Stimulated activated CD4-positive, alpha-beta T cell treated with anti-CD3 and anti-CD28 coated beads, Interleukin-1b, Interleukin-23, amount 100 ng/mL, for 48 hours (primary cell): ENCODE measurements at places on chromosomes 2 and 18.

- no peak for DNase-seq
Observed at GRCh38 chr2:40410695-40411094, 41.2 kb downstream of the SLC8A1 start.

DNA sequence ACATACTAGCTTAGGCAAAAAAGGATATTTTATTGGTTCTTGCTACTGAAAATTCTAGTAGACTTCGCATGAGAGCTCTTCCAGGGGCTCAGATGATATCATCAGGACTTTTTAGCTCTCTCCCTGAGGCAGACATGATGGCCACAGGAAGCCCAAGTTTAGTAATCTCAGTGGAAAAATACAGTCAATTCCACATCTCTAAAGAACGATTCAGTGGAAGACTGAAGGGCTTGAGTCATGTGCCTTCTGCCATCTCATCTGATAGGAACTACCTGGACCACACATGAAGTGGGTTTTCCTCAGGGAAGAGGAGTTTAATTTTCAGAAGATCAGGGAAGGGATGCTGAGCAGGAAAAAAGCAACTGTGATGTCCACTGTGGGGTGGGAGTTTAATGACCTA, 117.3 kb downstream of the TTC27 start:
- no peak for DNase-seq

GRCh38 chr2:231334179-231334930, 61.2 kb upstream of the B3GNT7 start:
- no peak for DNase-seq

DNA sequence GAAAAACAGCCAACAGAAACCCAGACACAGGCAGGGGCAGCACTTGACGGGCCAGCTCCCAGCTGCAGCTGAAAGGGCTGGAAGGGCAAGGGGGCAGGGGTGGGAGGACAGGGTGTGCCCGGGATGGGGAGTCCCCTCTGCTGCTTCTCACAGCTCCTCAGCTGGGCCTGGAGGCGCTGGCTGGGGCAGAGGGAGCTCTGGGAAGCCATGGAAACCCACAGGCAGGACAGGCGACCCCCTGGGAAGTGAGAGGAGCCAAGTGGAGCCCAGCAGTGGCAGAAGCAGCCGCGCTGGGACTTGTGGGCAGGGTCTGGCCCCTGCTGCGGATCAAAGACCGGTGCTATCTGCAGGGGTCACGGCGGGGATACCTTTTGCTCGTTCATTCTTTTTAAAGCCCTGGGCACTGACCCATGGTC, 20.7 kb downstream of the OTOF start:
- DNase-seq, result no peak

- peak; percentile 29 for DNase-seq
Observed at GRCh38 chr2:130728007-130728454, 839 bp upstream of the GPR148 start.

DNA sequence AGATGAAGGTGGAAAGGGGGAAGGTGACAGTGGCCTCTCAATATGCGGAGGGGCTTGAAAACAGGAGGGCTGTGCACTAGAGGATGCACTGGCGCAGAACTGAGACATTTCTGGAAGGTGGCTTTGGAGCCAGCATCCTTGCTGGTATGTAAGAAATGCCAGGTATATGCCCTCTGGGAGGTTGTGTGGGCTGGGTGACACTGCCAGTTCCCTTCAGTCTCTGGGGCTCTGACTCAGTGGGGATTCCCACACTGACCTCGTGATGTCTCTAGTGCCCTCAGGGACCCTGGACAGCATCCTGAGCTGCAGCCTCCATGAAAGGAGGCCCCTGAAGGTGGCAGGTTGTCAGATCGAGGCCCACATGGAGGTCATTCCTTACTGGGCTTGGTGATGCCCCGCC, 74.0 kb downstream of the AGAP1 start:
- no peak for DNase-seq

DNA sequence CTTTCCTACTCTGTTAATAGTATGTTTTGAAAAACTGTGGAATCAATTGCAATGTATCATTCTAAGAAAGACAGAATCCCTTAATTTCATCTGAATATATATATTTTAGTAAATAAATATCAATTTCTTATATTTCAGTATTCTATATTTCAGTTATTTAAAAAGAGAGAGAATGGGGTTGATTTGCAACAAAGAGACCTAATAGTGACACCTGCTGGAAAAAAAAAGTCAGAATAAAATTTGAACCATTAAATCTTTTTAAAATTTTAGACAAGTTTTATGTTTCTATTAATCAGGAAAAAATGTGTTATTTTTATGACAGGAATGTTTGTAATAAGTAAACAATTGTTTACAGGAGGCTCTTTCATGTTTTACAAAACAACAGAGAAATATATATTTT, 20.7 kb upstream of the CCNT2 start:
- DNase-seq, result no peak

DNA sequence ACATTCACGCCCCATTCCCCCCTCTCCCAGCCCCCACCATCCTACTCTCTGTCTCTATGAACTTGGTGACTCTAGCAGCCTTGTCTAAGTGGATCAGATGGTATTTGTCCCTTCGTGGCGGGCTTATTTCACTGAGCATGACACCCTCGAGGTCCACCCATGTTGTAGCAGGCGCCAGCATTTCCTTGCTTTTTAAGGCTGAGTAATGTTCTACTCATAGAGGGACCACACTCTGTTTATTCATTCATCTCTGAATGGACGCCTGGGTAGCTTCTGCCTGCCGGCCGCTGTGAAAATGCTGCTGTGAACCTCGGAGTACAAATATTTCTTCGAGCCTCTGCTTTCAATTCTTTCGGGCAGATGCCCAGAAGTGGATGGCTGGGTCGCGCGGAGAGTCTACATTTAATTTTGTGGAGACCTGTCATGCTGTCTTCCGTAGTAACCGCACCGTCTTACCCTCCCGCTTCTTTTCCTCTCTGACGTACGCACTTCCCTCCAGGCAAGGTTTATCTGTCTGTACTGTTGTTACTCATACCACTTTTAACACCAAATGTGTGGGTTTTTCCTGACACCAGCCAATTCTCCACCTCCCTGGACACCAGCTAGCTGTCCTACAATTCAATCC, 5.6 kb downstream of the CROCC2 start:
- no peak for DNase-seq

DNA sequence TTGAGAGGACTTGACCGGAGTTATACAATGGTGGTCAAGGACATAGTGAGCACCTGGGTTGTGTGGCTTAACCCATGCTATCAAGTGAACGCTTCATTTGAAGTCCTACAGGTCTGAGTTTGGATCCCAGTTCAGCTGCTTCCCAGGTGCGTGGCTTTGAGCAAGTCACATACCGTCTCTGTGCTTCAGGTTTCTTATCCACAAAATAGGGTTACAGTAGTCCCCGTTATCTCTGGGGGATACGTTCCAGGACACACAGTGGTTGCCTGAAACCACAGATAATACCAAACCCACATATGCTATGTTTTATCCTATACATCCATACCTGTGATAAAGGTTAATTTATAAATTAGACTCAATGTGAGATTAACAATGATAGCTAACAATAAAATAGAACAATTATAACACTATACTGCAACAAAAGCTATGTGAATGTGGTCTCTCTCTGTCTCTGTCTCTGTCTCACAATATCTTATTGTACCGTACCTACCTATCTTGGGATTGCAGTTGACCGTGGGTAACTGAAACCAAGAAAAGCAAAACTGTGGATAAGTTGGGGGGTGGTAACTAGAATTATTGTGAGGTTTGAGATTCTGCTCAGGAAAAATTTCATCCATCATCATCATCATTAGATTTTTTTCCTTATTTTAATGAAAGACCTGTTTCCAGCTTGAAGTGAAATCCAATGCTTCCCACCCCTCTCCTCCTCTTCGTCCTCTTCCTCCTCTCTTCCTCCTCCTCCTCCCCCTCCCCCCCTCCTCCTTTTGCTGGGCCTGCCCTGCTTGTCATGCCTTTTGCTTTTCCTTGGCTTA, 22.7 kb downstream of the LBH start:
- no peak for DNase-seq

- no peak for DNase-seq
Observed at GRCh38 chr2:181780047-181780651, 99.8 kb upstream of the NEUROD1 start.

DNA sequence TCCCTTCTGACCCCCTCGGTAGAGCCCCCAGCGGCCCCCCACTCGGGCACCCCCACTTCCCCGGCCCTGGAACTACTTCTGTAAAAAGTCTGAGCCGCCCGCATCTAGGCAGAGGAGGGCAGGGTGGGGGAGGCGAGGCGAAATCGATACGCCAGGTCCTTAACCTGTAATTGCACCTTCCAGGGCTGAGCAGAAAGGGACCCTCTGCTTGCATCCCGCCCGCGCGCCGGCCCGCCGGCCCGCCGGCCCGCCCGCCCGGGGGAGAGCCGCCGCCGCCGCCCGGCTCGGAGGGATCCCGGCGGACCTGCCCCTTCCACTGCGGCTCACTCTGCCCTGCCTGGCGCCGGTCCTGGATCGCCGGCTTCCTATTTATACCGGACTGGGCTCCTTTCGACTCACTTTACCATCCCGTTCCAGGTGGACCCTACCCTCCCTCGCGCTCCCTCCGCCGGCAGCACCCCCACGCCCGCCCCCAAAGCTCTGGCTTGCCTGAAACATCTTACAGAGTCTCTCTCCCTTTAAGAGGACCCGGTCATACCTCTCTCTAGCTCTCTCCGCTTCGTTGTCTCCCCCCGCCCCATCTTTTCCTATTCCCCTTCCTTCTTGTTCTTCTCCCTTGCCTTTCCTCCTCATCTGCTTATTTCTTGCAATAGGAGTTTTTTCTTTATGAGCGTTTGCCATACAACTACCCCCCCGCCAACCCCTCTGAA, 797 bp downstream of the KLHL14 start:
- no peak for DNase-seq
